ENCODE measurements at places on chromosomes 4 and X.

DNA sequence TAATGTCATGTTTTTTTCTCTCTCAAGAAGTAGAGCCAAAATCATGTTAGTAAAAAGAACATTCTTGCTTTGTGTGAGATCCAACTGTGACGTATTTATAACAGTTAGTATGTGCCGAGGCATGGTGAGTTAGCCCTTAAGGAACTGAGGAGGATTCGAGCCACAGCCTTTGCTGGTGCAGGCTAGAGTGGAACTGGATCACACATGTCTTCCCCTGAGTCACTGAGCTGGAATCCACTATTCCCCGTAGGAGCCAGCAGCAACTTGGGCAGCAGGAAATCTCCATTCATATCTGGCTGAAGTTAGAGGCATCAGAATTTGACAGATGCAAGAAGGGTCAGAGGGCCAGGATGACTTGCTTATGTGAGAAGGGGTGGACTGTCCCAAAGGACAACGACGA, 144.6 kb upstream of the KIT start:
- DNase-seq = peak; percentile 95

- DNase-seq = no peak
Measured at GRCh38 chrX:22116605-22117546, 84.8 kb downstream of the PHEX start.

DNA sequence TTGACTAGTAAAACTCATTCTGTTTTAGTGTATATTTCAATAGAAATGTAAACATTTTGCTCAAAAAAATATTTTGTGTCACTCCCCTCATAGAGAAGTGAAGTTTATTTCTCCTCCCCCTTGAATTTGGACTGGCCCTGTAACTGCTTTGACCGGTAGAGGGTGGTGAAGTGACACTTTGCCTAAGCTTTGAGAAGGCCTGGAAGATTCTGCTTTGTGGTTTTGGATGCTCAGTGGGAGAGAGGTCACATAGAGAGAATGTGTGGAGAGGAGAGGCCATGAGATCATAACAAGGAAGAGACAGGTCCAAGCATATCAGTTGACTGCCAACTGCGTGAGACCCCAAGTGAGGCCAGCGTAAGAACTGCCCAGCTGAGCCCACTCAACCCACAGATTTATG, 19.1 kb upstream of the ARX start:
- DNase-seq = no peak

GRCh38 chrX:133989490-133989889, 4.1 kb upstream of the GPC3 start:
- DNase-seq = peak; percentile 66

DNA sequence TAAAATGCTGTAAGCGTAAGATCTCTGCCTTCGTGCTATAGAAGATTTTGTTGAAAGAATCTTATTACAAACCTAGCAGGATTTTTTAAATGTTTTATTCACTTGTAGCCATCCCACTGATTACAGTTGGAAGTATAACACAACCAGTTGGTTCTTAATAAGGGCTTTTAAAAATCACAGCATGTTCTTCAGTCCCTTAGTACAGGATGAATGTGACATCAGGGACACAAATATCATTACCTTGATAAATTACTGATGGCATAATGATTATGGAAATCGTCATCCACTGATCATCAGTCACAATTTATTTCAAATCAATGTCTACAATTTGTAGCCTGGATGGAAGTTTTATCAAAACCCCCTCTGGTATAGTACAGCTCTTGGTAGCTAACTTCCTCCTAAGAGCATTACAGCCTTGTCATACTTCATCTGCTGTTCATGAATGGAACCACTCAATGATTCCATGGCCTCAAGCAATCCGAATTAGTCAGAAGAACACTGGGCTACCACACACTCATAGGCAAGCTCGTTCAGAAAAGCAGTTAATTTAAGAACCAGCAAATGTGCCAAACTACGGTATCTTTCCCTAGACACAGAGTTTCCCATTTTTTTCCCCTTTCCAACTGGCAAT, 389.2 kb upstream of the TENM3 start:
- DNase-seq = no peak

- peak; percentile 95 for DNase-seq
Measured at GRCh38 chr4:153465615-153466080, 512 bp upstream of the TMEM131L start.

DNA sequence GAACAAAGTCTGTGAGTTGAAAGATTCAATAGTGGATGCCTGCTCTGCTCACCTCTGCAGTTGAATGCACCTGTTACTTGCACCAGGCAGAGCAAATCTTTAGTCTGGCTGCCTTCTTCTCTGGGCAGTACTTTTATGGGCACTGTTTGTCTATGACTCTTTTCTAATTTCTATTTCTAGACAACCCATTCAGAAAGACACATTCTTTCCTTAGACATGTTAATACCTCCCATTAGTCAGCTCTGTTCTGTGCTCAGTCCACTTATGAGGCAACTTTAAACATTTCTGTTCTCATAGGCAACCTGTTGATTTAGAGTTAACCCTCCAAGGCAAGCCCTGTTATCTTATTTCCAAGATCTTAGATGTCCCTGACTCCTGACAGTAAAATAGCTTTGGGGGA, 108.9 kb downstream of the SYNPO2 start:
- DNase-seq = peak; percentile 73

- DNase-seq = no peak
Measured at GRCh38 chr4:119218093-119218492, 5.6 kb downstream of the USP53 start.

- DNase-seq = no peak
Measured at GRCh38 chr4:2194496-2194895, 47.4 kb downstream of the HAUS3 start.

DNA sequence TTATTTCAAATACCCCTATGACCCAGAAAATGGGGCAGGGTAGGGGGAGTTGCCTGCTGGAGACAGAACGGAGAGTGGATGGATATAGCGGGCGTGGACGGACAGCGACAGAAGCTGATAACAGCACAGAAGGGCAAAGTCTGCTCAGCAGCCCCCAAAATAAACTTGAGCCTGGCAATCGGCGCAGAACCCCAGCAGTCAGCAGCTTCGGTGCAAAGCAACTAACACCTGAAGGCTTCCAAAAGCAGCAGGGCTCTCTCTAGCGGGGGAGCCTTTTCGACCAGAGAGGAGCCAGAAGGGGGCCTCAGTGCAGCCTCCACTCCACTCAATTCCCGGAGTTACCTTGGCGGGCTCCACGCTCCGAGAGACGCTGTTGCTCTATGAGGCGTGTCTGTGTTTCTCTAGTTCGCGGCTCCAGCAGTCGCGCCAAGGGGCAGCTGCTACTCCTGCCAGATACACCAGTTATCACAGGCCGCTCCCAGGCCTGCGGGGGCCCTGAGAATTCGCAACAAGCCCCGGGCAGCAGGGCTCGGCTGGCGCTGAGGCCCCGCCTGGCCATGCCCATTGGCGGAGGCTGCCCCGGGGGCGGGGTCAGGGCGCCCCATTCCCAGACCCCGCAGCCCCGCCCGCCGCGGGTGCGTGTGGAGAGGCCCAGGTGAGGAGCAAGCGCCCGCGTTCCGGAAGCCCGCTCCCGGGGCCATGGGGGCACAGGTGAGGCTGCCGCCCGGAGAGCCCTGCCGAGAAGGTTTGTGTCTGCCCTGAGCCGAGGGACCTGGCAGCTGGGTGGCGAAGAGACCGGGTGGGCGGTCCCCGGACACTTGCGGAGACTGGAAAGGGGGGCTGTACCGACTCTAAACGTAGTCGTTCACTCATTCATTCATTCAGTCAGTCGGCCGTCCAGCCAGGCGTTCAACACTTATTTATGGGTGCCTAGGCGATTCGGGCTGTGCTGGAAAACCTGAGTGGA, at the start of the genes CNGA1 and NIPAL1:
TSS of gene CNGA1 (minus strand) at position 541 of the 967 bp plus-strand sequence. CDS start 63,992 bp downstream, outside the sequence.
TSS of gene NIPAL1 (plus strand) at position 632 of the 967 bp plus-strand sequence. CDS start at position 700, 68 bp downstream.
- peak; percentile 94 for DNase-seq

DNA sequence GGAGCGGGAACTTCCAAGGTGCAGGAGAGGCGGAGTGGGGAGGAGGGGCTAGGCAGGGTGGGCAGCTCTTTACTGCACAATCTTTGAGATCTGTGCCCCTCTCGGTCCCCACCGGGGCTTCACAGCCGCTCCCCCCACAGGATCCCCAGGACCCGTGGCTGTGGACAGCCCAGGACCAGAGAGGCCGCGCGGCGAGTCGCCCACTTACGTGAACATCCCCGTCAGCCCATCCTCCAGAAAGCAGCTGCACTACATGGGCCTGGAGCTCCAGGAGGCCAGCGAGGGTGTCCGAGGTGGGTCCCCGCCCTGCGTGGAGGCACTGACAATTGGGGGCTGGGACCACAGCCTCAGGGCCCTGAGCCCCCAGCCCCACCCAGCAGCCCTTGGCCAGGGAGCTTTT, 32.1 kb downstream of the LRPAP1 start:
- DNase-seq = no peak

GRCh38 chrX:124282580-124282979, 49.9 kb upstream of the TEX13D start:
- no peak for DNase-seq

DNA sequence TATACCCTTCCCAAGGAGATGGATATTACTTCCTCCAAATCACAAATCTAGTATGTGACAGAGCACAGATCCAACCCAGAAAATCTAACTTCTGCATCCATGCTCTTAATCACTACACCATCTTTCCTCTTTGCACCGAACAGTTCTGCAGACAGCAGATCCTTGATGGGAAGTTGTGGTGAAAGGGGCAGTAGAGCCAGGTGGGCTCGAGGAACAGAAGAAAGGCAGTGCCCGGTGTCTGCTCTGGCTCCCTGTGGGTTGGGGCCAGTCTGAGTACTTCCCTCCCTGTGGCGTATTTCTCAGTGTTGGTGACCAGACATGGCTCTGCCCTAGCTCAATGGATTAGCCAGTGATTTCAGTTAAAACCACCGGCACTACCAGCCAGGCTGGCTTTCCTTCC, 15.3 kb downstream of the HOPX start:
- no peak for DNase-seq

- DNase-seq = no peak
Measured at GRCh38 chr4:184228056-184228705, 10.5 kb upstream of the ENPP6 start.

DNA sequence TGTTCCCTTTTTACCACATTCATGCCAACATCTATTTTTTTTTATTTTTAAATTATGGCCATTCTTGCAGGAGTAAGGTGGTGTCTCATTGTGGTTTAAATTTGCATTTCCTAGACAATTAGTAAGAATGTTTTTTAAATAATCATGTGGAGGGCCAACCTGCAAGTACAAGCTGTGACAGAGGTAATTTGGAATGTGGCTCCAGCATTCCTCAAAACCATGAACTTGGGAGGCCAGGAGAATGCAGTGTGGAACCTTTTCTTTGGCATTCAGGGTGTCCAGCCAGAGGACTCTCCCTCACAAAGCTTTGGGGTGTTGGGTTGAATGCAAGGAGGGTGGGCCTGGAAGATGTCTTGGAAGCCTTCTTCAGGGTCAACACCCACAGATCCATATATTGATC, 7.3 kb upstream of the TMEM185A start:
- DNase-seq = no peak

DNA sequence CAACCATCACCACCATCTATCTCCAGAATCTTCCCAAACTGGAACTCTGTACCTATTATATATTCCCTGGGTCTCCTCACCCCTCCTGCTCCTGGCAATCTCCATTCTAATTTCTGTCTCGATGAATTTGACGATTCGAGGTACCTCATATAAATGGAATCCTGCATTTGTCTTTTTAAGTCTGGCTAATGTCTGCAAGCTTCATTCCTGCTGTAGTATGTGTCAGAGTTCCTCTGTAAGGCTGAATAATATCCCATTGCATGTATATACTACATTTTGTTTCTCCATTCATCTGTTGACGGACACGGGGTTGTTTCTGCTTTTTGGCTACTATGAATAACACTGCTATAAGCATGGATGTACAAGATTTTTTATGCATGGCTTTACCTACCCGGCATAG, 19.5 kb downstream of the PRKG2 start:
- no peak for DNase-seq

DNA sequence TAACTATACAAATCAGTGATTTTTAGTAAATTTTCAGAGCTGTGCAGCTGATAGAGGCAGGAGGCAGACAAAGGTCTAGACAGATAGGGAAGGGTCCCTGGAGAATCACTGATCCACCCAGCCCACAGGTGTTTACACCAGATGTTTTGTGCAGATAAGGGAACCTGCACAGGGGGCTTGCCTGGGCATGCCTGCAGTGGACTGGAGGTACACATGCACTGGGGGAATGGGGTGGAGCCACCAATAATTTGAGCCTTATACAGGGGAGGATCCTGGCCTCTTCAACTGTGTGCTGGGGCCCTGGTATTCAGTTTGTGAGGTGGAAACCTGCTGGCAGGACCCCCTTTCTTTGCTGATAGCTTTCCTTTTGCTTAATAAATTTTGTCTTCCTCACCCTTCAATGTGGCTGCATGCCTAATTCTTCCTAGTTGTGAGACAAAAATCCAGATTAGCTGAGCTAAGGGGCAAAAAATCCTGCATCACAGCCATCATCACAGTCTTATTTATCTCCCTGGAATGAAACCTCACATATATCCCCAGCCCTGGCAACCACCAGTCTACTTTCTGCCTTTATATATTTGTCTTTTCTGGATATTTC, 102.8 kb downstream of the KDM6A start:
- DNase-seq = no peak

- no peak for DNase-seq
Measured at GRCh38 chr4:128355305-128355704, 67.7 kb upstream of the PGRMC2 start.

DNA sequence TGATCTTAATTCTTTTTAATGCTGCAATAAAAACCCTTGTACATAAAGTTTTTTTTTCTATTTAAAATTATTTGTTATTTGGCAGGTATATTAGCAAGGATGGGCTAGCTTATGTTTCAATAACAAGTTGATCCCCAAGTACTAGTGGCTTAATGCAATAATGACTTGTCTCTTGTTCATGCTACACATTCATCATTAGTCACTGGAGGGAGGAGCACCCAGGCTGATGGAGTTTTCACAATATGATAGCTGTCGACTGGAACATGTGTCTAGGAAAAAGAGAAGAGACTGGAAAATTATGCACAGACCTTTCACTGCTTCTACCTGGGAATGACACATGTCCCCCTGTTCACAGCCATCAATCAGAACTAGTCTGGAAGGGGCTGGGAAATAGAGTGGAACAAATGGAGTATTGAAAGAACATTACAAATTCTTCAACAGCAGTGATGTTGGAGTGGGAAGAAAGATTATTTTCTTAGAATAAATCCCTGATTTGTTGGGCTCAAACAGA, 387.9 kb upstream of the RPS6KA3 start:
- DNase-seq = no peak

- DNase-seq = peak; percentile 93
Measured at GRCh38 chr4:128812442-128813235, 3.1 kb downstream of the JADE1 start.

- peak; percentile 14 for DNase-seq
Measured at GRCh38 chr4:94700298-94700697, 57.5 kb upstream of the BMPR1B start.

GRCh38 chr4:176840166-176840565, 47.4 kb upstream of the VEGFC start:
- no peak for DNase-seq

DNA sequence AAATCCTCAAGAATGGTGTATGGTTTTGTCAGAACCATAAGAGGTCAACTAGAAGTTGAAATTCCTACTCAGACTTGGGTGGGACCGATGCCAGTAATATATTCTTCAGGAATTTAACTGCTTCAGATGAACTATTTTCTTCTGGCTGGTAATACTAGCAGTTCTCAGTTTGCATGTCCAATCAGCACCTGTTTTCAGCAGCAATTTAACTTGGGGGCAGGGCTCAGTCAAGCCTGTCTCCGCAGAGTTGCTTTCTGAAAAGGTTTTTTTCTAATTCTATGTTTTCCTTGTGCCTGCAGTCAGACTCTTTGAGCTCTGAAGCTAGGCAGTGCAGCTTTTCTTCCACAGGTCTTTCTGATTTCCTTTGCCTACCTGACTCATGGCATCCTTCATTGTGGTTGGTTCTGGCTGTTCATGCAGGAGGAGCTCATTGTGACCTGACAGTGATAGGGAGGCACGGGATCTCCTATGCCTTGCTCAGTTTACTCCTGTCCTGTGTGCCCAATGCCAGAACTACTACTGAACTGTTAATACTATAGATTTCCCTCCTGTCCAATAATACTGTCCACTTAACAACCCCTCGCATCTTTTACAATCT, 17.3 kb upstream of the FMR1 start:
- DNase-seq = no peak
